ENCODE measurements at places on chromosomes 5 and 9. TPM values are rescaled to one million over a fixed set of nuclear protein-coding genes. Genes with fewer than 3 reads are reported as not detected.
A peak's percentile ranks its signal among the peaks of the same experiment; 100 is the strongest.

- DNase-seq, result no peak
These were observed 19.6 kb upstream of the FLT4 start for GRCh38 chr5:180668835-180669596.

GRCh38 chr5:23466401-23466912, 41.0 kb upstream of the PRDM9 start:
- DNase-seq, result no peak

DNA sequence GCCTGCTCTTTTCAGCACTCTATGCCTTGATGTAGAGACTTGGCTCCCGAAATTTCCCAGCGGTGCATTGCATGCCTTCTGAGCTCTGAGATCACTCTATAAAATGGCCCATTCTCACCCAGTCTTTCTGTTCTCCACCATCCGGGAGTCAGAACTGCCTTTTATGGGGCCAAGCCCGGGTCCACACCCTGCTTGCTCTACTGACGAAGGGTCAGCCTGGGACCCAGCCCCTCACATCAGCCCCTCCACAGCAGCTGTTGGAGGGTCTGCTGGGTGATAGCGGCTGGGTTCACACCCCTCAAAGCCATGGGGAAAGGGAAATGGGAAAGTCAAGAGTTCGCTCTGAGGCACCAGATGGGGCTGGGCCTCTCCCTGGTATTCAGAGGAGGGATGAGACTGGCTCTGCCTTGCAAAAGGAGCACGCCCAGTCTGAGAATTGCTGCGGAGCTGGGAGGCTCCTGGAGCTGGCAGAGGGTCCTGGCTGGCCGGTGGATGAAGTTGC, 66.0 kb upstream of the ORM1 start:
- DNase-seq, result no peak

DNA sequence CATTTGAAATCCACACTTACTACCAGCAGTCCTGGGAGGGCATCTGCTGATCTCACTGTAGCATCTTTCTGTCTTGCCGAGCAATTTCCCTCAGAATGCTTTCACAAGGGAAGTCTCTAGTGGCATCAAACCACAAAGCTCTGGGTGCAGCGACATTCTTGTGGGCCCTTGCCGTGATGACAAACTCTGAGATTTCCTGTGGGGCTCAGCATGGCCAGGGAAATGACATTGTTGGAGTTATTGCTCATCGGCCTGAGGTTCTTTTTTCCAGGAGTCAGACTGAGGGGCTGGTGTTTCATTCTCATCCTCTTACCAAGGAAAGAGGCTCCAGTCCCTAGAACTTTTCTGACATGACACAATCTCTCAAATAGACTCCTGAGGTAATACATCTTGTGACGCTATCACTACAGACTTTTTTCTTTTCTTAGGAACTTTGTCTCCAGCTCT, 51.4 kb downstream of the PFDN1 start:
- peak; percentile 53 for DNase-seq

The RIGI gene
- polyA plus RNA-seq, result 23.0 TPM

DNA sequence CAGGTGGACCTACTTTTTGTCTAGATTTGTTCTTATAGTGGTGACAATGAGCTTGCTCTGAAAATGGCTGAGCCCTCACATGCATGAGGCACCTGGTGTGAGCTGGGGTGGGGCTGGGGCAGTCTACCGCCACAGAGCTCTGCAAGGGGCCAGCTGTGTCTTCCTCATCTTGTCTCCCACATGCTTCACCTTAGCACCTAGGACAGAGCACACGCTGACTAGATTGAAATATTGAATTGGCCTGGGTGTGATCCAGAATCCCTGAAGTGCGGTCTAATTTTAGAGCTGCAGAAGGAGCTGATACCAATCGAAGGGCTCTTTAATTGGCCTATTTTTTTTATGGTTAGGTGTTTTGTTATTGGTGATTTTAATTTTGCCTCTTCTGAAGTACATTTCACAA, 126.1 kb upstream of the NFIB start:
- no peak for DNase-seq

DNA sequence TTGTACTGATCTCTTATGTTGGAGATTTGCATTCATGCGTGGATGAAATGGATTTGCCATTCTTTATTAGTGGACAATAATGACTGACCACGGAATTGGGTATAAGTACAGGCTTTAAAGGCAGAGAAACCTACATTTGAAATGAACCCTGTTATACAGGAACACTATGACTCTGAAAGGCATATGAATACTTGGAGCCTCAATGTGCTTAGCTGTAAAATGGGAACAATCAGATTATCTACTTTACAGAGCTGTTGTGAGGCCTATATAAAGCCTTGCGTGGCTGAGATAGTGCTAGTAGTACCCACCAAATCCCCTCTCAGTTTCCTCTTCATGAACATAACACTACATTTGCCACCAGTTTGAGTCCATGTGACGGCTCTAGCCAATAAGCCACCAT, 18.9 kb upstream of the MGAT1 start:
- no peak for DNase-seq

The SEC24A gene
- polyA plus RNA-seq, result 19.2 TPM

Data from keratinocyte (primary cell).